ENCODE measurements at places on chromosomes 5 and 9.

DNA sequence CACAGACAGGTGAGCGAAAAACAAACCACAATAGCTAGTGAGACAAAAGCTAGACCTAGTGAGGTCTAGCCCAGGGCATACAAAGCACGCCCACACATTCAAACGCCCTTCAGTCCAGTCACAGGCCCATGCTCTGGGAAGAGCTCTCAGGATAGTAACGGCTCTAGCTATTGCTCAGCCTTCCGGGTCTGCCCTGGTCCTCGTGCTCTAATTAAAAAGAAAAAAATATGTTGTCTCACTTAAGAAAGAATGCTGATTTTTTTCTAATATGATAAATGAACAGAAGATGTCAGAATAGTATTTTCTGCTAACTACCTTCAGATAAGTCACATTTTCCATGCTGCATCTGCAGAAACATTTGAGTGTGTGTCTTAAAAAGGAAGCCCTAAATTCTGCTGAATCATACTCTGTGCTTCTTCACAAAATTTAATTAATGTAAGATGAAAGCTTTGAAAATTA, 94.5 kb downstream of the PLPP1 start:
- DNase-seq, result no peak

DNA sequence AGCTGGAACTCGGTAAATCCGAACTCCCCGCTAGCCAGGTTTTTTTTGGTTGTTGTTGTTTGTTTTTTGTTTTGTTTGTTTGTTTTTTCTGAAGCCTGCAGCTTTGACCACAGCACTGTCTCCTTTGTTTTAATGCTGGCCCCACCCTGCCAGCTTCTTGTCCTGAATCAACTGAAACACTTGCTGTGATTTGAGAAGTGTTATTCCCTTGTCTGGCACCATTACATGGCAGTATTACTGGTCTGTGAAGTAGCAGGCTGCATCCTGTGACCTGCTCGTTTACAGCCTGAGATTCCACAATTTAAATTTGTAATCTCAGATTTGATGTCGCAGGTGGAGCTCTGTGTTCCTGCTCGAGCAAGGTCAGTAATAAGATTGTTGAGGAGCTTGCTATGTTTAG, 1.4 kb upstream of the SLC36A2 start:
- DNase-seq, result no peak

DNA sequence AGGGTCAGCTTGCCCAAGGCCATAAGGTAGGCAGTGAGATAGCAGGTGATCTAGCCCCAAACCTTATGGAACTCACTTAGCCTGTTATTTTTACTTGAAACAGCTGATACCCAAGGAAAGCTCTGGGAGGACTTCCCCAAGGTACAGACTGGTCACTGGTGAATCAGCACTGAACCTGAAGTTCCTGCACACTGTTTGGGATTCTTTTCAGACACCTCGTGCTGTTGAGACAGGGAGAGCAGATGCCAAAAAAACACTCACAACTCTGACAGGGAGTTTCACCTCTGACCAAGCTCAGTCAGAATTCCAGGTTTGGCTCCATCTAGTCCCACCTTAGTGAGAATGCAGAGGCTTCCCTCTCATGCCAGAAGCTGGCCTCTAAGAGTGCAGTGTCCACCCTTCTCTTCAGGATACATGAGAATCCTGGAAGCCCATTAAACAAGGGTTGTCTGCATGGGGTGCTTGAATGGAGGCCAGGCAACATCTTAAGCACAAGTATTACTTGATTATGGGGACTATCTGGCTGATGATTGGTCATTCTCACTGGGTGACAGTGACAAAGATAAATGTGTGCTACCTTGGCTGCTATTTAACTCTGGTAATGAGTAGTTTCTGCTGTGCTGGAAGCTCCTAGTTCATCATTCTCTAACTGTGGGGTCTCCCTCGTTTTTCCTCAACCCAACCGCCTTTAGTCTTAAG, 122.8 kb upstream of the SLIT3 start:
- DNase-seq, result no peak

DNA sequence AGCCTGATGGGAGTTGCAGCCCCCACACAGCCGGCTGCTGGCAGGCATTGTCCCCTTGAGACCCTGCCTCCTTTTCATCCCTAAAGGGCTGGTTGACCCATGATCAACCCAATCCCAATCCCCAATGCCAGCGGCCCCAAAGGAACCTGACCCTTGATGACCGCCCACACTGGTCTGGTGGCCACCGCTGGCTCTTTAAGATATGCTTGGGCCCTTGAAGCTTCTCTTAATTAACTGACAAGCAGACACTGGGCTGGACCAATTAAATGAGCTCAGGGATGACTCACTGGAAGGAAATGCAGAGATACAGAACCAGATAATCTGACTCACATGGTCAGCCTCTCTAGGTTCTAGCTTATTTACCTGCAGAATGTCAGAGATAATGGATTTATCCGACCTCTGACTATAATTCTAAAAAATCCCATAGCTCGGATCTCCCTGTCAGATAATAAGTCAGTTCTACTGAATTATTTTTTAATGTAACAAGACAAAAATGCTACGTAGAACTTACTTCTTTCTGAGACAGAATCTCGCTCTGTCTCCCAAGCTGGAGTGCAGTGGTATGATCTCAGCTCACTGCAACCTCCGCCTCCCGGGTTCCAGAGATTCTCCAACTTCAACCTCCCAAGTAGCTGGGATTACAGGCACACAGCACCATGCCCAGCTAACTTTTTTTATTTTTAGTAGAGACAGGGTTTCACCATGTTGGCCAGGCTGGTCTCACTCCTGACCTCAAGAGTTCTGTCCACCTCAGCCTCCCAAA, 11.1 kb upstream of the MLANA start:
- DNase-seq, result no peak

GRCh38 chr9:72444435-72444834, 77.0 kb upstream of the TMC1 start:
- no peak for DNase-seq

- no peak for DNase-seq
Observed at GRCh38 chr9:123927625-123928532, 2.0 kb downstream of the DENND1A start.

- peak; percentile 81 for DNase-seq
Observed at GRCh38 chr5:122192497-122193496, 63.5 kb downstream of the ZNF474 start.

DNA sequence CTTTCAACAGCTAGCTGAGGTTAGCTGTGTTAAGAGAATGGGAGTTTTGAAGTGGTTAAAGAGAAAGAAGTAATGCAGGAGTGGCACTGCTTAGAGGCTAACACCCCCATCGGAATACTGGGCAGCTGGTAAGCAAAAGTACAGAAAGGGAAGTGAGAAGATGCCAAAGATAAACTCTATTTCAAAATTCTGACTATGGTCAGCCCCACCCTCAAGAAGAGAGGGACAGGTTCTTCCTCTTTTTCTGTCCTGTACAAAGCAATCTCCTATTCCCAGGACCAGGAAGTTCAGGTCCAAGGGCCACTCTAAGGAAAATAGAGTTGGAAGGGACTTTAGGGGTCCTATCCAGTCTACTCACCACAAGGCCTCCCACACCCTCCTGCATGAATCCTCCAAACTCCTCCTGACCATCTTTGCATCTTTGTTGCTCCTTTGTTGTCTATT, 45.9 kb upstream of the JAK2 start:
- no peak for DNase-seq

GRCh38 chr5:113147101-113147508, 170.5 kb downstream of the DCP2 start:
- no peak for DNase-seq

DNA sequence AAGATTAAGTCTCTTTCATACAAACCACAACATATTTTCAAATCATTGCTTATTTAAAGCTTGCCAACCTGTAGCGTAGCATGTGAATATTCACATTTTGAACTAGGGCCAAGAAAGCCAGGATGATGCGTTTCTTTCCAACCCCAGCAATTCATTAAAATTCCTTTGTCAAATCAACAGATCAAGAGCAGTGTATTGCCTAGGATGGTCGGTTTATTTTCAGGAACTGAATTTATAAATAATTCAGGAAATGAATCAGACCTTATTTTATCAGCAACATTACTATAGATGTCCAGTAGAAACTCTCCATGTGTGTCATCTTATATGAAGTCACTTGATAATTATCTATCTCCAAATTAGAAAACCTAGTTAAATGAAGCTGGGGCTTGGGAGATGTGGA, 13.2 kb upstream of the AUH start:
- DNase-seq, result no peak

GRCh38 chr5:127685662-127686061, 17.5 kb upstream of the CCDC192 start:
- no peak for DNase-seq

- peak; percentile 18 for DNase-seq
Observed at GRCh38 chr5:132714456-132715307, 22.7 kb downstream of the KIF3A start.

DNA sequence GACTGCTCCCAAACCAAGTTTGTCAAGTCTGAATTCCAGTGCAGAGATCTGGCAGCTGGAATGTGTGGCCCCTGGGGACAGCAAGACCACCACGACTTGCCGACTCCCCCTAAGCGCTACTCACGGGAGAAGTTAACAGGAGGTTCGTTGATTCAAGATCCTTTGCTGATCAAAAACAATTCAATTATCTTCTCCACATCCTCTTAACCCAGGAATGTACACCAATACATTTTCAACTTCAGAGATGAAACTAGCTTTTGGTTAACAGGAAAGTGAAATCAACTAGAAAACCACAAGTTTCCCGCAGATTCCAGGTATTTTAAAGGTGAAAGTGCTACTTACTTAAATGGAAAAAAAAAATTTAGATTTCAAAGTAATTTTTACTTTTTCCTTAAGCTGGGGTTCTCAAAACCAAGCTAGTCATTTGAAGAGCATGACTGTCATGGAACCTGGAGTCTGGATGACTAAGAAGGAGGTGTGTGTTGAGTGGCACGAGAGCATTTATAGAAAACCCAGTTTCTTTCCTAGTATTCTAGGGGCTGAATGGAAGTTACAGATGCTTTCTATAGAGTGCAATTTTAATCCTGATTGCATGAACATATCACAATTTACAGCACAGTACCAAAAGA, 257.5 kb upstream of the PANK3 start:
- no peak for DNase-seq

- DNase-seq, result no peak
Observed at GRCh38 chr5:89606939-89607534, 724.1 kb upstream of the MEF2C start.

GRCh38 chr9:77707383-77708063, 59.4 kb upstream of the GNA14 start:
- no peak for DNase-seq

DNA sequence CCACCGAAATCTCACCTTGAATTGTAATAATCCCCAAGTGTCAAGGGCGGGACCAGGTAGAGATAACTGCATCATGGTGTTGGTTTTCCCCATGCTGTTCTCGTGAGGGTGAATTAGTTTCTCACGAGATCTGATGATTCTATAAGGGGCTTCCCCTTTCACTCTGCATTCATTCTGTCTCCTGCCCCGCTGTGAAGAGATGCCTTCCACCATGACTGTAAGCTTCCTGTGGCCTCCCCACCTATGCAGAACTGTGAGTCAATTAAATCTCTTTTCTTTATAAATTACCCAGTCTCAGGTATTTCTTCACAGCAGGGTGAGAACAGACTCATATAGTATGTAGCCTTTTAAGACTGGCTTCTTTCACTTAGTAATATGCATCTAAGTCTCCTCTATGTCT, 128.1 kb upstream of the NR5A1 start:
- no peak for DNase-seq

- no peak for DNase-seq
Observed at GRCh38 chr5:41345295-41345694, 132.0 kb upstream of the C6 start.

DNA sequence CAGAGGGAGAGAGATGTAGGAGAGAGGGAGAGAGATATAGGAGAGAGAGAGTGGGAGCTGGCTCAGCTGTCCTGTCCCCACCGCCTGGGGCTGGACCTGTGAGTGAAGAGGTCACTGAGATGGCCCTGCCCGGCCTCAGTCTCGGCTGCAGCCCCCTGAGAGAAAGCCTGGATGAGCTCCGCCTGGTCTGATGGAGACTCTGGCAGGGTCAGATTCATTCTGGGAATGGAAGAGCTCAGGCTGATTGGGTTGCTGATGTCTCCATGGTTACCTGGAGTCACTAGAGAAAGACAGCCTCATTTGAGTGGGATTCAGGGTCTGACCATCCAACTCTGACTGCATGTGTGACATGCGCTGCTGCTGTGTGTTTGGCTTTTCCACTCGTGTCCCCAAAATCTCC, 27.1 kb upstream of the SEMA4D start:
- DNase-seq, result no peak

GRCh38 chr5:10645146-10645545, 81.3 kb downstream of the ANKRD33B start:
- no peak for DNase-seq

DNA sequence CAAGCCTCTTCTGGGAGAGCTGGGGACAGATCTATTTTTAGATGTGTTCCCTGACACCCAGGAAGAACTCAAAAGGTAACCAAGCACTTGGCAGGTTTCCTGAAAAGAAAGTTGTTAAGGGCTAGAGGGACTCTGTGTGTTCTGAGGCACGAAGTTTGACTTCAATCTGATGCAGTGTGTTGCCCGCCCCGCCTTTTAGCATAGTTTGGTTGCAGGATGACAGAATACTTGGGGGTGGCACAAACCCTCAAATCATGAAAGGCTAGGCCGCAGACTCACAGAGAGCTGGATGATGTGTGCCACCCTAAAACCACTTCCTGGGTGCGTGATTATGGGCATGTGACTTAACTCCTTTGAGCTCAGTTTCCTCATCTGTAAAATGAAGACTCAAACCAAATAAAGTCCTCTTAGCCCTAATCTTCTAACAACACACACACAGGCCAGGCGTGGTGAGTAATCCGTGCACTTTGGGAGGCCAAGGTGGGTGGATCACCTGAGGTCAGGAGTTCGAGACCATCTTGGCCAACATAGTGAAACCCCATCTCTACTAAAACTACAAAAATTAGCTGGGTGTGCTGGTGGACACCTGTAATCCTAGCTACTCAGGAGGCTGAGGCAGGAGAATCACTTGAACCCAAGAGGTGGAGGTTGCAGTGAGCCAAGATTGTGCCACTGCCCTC, 12.8 kb upstream of the NDFIP1 start:
- no peak for DNase-seq

GRCh38 chr5:58201922-58202648, 257.8 kb downstream of the PLK2 start:
- no peak for DNase-seq

GRCh38 chr5:154608531-154609011, 130.5 kb upstream of the HAND1 start:
- no peak for DNase-seq
